Lung (tissue), 17 donors: ENCODE measurements at places on chromosomes 13 and 19. TPM values are rescaled to one million over a fixed set of nuclear protein-coding genes. Genes with fewer than 3 reads are reported as not detected.

GRCh38 chr19:57212109-57212508 is 18.7 kb upstream of the AURKC start:
- no peaks in the 10 kb centered on the region for H3K4me1 ChIP-seq
- H3K27me3 ChIP-seq = no peaks in the 10 kb centered on the region
- no peak for DNase-seq
- H3K36me3 ChIP-seq = peaks cover 40% of the 10 kb centered on the region
- H3K4me3 ChIP-seq = no peak overlapping the region
- H3K27ac ChIP-seq = no peak overlapping the region

- H3K36me3 ChIP-seq = no peaks in the 10 kb centered on the region
- no peak overlapping the region for H3K4me3 ChIP-seq
- H3K27ac ChIP-seq = no peak overlapping the region
- no peaks in the 10 kb centered on the region for H3K4me1 ChIP-seq
Observed at GRCh38 chr13:85771856-85772255, 27.4 kb downstream of the SLITRK6 start.

GRCh38 chr13:73876323-73876722 is 257.9 kb downstream of the KLF12 start:
- no peaks in the 10 kb centered on the region for H3K27me3 ChIP-seq
- no peaks in the 10 kb centered on the region for H3K4me1 ChIP-seq
- no peak for DNase-seq
- no peaks in the 10 kb centered on the region for H3K36me3 ChIP-seq
- no peak overlapping the region for H3K27ac ChIP-seq
- no peak overlapping the region for H3K4me3 ChIP-seq

- no peak overlapping the region for H3K4me3 ChIP-seq
- no peaks in the 10 kb centered on the region for H3K4me1 ChIP-seq
- no peaks in the 10 kb centered on the region for H3K27me3 ChIP-seq
- no peak for DNase-seq
- no peak overlapping the region for H3K27ac ChIP-seq
- H3K36me3 ChIP-seq = no peaks in the 10 kb centered on the region
Observed at GRCh38 chr13:113065406-113066141, 40.0 kb upstream of the F7 start.

DNA sequence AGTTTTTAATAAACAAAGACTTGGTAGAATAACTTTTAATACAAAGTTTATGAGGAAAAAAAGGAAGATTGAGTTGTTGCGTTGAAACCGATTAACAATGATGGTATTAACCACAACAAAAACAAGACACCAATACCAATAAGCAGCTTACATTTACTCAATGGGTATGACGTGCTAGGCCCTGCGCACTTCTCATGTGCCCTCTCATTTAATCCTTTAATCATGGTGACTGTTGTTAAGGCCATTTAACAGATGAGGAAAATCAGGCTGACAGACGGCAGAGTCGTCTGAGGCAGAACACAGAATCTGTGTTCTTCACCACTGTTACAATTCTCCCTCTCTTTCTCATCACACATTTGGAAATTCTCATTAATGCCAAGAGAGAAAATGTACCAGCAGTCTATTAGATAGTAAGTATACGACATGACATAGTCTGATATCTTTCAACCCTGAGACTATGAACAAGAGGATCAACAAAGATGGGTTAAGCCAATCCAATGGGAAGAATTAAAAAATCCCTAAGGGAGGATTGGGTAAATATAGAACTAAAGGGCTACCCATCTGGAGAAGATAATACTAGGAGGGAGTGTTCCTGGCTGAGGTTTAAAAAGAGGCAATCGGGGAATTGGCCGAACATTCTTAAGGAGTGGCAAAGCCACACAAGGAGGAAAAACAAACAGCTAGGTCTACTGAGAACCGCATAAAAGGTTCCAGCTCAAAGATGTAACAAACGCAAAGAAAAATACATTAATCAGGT is 54.0 kb downstream of the DOCK9 start:
- H3K27me3 ChIP-seq = no peaks in the 10 kb centered on the region
- DNase-seq = no peak
- no peaks in the 10 kb centered on the region for H3K4me1 ChIP-seq
- H3K27ac ChIP-seq = no peak overlapping the region
- peaks cover 17% of the 10 kb centered on the region for H3K36me3 ChIP-seq
- no peak overlapping the region for H3K4me3 ChIP-seq

DNA sequence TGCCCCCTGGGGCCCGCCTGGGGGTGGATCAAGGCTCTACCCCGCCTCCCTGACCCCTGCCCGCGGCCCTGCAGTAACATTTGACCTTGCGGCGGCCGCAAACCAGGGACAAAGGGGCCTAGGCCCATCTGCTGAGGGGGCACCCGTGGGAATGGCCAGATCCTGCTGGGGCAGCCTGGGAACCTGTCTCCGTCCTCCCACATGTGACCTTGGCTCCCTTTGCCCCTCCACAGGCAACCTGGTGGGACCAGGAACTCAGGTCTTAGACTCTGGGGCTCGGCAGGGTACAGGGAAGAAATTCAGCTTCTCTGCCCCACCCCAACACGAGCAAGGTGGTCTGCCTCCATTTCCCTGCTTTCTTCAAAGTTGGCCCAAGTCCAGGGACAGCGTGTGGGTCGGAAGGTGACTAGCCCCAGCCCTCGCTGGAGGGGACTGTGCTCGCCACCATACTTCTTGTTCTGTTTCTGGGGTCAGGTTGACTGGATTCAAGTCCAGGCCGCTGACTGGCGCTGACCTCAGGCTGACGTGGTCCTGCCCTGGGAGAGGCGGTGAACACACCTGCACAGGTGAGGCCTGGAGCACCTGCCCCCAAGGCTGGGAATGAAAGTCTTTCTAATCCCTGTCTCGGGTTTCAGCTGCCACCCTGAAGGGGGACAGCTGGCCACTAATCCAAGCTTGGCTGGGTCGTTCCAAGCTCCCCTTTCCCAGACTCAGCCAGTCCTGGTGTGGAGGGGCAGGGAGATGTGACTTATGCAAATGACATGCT is 2.5 kb upstream of the NR2F6 start:
- no peak overlapping the region for H3K4me3 ChIP-seq
- no peak overlapping the region for H3K27ac ChIP-seq
- no peaks in the 10 kb centered on the region for H3K36me3 ChIP-seq
- no peak for DNase-seq
- no peaks in the 10 kb centered on the region for H3K4me1 ChIP-seq

GRCh38 chr13:31119966-31120700 is 41.6 kb downstream of the HSPH1 start:
- peaks cover 3% of the 10 kb centered on the region for H3K27me3 ChIP-seq
- H3K4me1 ChIP-seq = peaks cover 3% of the 10 kb centered on the region
- no peak overlapping the region for H3K4me3 ChIP-seq
- H3K27ac ChIP-seq = no peak overlapping the region
- peak; percentile 13 for DNase-seq
- H3K36me3 ChIP-seq = no peaks in the 10 kb centered on the region

- peaks cover 19% of the 10 kb centered on the region for H3K4me1 ChIP-seq
- DNase-seq = no peak
- H3K36me3 ChIP-seq = no peaks in the 10 kb centered on the region
- H3K4me3 ChIP-seq = no peak overlapping the region
Observed at GRCh38 chr19:13835791-13836723, 40.8 kb downstream of the ZSWIM4 start.

GRCh38 chr19:2700660-2701360 is 1.7 kb downstream of the GNG7 start:
- H3K27ac ChIP-seq = no peak overlapping the region
- no peak overlapping the region for H3K4me3 ChIP-seq
- H3K27me3 ChIP-seq = peaks cover 26% of the 10 kb centered on the region
- no peaks in the 10 kb centered on the region for H3K36me3 ChIP-seq

GRCh38 chr13:101398191-101398590 is 18.1 kb downstream of the NALCN start:
- H3K27me3 ChIP-seq = no peaks in the 10 kb centered on the region
- no peak overlapping the region for H3K27ac ChIP-seq
- no peaks in the 10 kb centered on the region for H3K36me3 ChIP-seq
- no peaks in the 10 kb centered on the region for H3K4me1 ChIP-seq
- DNase-seq = no peak
- no peak overlapping the region for H3K4me3 ChIP-seq

DNA sequence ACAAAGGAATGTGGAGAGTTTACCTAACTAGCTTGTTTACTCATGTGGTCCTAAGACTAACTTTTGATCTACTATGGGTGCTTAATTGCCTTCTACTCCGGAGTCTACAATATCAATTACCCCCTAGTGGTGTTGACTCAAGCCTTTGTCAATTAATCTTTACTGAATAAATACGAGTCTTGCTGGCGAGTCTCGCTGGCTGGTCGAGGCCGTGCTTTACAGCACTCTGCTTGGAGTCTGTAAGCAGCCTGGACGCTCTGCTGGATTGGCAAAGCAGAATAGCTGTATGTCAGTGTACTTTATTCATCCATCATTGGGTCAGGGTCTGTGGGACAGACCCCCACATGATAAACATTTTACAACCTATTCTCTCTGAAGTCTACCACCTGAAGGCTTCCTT is 9.9 kb upstream of the SPART start:
- no peak overlapping the region for H3K4me3 ChIP-seq
- no peaks in the 10 kb centered on the region for H3K27me3 ChIP-seq
- H3K4me1 ChIP-seq = no peaks in the 10 kb centered on the region
- no peaks in the 10 kb centered on the region for H3K36me3 ChIP-seq
- DNase-seq = no peak

- H3K27ac ChIP-seq = no peak overlapping the region
- H3K36me3 ChIP-seq = no peaks in the 10 kb centered on the region
- H3K4me1 ChIP-seq = no peaks in the 10 kb centered on the region
- DNase-seq = no peak
Observed at GRCh38 chr13:94267581-94268366, 211.7 kb downstream of the DCT start.

DNA sequence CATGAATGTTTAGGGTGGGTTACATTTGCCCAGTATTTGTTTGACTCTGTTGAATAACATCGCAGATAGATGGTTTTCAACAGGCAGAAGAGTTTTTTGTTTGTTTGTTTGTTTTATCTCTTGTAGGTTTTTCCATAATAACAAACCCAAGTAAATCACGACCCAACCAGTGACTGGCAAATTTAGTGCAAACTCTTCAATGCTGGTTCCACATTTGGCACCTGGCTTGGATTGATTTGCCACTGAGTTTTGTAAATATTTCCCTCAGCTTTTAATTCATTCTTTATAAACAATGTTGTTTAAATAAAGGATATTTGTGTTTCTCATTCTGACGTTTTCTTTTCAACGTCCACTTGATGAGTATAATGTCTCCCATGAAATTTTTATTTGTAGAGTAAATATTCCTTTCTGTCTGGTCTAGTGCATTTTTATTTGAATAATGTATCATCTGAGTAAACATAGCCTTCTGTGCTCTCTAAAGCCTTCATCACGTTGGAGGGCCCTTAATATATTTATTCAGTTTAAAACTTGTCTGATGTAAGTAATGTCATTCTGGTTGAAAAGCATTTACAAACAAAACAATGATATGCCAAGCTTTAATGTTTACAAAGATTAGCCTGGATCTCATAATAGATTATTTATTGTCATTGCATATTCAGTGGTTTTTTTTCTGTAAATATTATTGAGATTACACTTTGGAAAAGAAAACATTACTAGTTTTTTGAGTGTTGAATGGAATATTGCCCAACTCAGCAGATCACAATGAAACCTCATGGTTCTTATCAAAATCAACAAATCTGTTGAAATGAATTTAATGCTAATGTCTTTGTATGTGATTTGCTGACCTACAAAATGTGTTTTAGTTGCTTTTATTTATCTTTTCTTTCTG is 90.4 kb upstream of the PEG3 start:
- H3K27ac ChIP-seq = no peak overlapping the region
- H3K36me3 ChIP-seq = no peaks in the 10 kb centered on the region
- DNase-seq = peak; percentile 89
- peaks cover 5% of the 10 kb centered on the region for H3K4me1 ChIP-seq
- H3K4me3 ChIP-seq = no peak overlapping the region

GRCh38 chr19:58578012-58578925 is 5.1 kb upstream of the MZF1 start:
- H3K27ac ChIP-seq = no peak overlapping the region
- peaks cover 5% of the 10 kb centered on the region for H3K36me3 ChIP-seq
- no peak for DNase-seq
- peaks cover 11% of the 10 kb centered on the region for H3K4me1 ChIP-seq

DNA sequence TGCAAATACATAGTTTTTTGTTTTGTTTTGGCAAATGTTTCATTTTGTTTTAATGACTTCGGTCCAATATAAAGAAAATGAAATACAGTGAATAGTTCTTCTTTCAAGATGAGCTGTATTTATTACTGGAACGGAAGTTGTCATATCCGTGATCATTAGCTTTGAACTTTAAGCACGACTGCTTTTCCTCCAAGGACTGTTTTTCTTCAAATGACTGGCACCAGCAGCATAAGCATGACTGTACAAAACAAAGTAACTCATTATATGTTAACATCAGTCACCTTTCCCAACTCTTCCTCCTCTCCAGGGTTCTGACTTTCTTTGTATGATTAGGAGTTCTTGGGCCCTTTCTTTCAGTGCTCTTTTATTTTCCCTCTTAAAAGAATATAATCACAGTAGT is 20.5 kb downstream of the EDNRB start:
- DNase-seq = peak; percentile 17
- H3K27ac ChIP-seq = no peak overlapping the region
- H3K4me1 ChIP-seq = no peaks in the 10 kb centered on the region
- H3K4me3 ChIP-seq = no peak overlapping the region
- H3K36me3 ChIP-seq = peaks cover 26% of the 10 kb centered on the region

DNA sequence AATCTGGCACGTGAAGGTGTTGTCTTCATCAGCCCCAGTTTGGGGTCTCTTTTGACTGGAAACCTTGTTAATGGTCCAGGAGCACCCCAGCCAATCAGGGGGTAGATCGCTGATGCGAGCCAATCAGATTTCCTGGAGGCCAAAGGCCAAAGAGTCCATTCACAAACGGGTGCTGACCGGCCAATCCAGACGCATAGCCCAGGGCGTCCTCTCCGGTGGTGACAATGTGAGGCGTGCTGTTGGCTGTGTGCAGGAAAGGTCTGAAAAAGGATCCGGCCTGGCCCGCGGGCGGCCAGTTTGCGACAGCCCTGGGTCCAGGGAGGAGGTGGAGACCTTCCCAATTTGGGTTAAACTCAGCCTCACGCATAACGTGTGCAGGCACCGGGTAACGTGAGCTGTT is 3.1 kb downstream of the MAST3 start:
- no peak for DNase-seq
- no peak overlapping the region for H3K4me3 ChIP-seq
- no peaks in the 10 kb centered on the region for H3K27me3 ChIP-seq
- H3K27ac ChIP-seq = no peak overlapping the region

- no peaks in the 10 kb centered on the region for H3K27me3 ChIP-seq
- H3K36me3 ChIP-seq = peaks cover 14% of the 10 kb centered on the region
- H3K4me1 ChIP-seq = peaks cover 1% of the 10 kb centered on the region
- DNase-seq = no peak
Observed at GRCh38 chr13:113552786-113553434, 31.6 kb upstream of the TFDP1 start.

GRCh38 chr13:89897681-89898080 is 1449.8 kb upstream of the MIR17HG start:
- H3K4me3 ChIP-seq = no peak overlapping the region
- H3K27ac ChIP-seq = no peak overlapping the region
- H3K36me3 ChIP-seq = no peaks in the 10 kb centered on the region
- no peak for DNase-seq
- H3K27me3 ChIP-seq = no peaks in the 10 kb centered on the region
- H3K4me1 ChIP-seq = no peaks in the 10 kb centered on the region

GRCh38 chr19:15443838-15444237 is 5.9 kb downstream of the WIZ start:
- H3K36me3 ChIP-seq = no peaks in the 10 kb centered on the region
- no peak overlapping the region for H3K4me3 ChIP-seq
- H3K27ac ChIP-seq = peak overlapping the region; percentile 85
- H3K4me1 ChIP-seq = peaks cover 5% of the 10 kb centered on the region

NLRP5 gene
- polyA plus RNA-seq = not detected

GPR12 gene
- not detected for polyA plus RNA-seq

RETN gene
- polyA plus RNA-seq = 73.9 TPM

IRGC gene
- not detected for polyA plus RNA-seq
